OCI-LY7 (cell line): ENCODE measurements at places on chromosomes 1 and 21. TPM values are rescaled to one million over a fixed set of nuclear protein-coding genes. Genes with fewer than 3 reads are reported as not detected.

DNA sequence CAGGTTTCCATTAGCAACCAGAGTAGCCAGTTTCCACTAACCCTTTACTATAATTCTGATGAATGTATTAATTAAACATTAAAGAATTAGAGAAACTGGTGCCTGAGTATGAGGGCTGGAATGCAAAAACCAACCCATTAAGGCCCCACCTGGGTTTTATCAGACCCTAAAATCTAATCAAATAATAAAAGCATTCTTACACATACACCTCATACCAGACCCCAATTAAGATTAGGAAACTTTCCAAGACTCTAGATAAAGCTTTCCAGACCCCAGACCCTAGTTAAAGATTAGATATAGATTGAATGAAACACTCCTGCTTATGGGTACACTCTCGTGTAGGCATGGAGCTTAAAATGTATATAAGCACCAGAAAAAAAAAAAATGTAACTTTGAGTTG is 581.3 kb upstream of the BEND5 start:
- no peak for DNase-seq

DNA sequence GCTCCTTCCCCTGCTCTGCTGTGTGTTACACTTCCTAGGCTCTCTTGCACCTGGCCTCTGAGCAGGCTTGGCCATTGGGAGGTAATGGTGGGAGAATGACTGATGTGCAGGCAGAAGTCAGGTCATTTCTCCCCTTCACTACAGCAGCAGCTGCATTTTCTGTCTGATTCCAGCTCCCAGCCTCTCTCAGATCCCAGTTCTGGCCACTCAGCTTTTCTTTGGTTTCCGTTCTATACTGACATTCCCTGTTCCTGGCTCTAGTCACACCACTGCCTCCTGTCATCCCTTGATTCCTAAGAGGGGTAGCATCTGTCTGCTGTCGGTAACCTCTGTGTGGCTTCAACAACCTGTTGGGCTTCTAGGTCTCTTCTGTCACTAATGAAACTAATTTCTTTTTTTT is 127.7 kb upstream of the HOOK1 start:
- DNase-seq: no peak

The SPRR2D gene
- total RNA-seq: not detected in 2 replicates

GRCh38 chr1:30331415-30332065 is 391.8 kb downstream of the MATN1 start:
- no peak for DNase-seq

The OPRD1 gene
- total RNA-seq: not detected in 2 replicates

GRCh38 chr21:15430023-15430422 is 299.8 kb upstream of the USP25 start:
- no peak for DNase-seq

- DNase-seq: no peak
Measured at GRCh38 chr1:247494767-247495166, 36.9 kb upstream of the OR2B11 start.

DNA sequence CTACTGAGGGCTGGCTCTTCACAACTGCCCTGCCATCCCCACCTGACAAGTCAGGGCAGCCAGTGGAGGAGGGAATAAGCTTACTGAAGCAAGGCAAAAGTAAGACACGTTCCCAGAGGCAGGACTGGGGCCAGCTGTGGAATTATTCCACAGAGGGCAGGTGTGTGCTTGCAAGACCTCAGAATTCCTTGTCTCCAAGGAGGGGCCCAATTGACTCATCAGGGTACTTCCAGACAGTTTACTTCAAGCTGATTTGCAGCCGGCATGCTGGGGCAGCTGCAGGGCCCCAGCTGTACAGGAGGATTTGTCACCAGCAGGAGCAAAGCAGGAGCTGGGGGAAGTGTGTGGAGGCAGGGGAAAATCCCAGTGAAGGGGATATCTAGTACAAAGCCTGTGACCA is 167.5 kb upstream of the CAMK1G start:
- DNase-seq: no peak

The AMY2B gene
- total RNA-seq: 5.1 and 5.7 TPM in 2 replicates

The CRYBG2 gene
- 3.0 and 5.5 TPM in 2 replicates for total RNA-seq

DNA sequence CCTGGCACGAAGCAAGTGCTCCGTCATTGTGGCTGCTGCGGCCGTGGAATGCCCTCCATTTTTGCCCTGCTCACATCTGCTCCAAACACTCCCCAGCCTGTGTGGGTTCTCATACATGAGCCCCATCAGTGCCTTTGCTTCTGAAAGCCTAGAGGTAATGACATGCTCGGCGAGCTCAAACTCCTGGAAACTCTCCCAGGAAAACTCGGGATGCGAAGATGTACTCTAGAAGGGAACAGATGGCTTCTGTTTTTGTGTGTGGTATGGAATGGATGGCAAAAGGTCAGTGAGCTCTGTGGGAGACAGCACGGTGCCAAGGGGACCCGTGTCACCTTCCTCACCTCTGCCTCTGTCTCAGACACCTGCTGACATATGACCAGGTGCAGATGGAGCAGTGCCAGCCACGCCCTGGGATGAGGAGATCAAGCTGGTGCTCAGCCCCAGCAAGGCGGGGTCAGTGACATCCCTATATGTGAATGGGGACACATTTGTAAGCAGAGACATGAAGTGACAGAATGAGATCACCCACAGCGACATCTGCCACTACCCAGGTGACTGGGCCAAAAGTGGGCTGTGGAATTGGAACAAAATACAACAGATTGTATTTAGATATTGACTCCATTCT is 84.1 kb upstream of the COX20 start:
- DNase-seq: no peak

DNA sequence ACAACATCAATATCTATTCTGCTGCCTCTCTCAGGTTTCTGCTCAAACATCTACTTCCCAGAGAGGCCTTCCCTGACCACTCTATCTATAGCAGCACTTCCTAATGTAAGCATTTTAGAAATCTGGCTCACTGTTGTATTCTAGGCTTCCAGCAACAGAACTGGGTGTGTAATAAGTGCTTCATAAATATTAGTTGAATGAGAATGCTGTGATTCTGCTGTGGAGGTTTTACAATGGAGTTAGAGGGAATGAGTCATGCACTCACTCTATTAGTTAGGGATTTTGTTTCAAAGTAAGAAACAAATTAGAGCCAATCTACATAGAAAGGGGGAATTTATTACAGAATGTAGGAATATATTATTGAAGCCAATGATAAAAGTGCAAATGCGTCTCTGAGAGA is 38.6 kb upstream of the SLC35F3 start:
- no peak for DNase-seq

DNA sequence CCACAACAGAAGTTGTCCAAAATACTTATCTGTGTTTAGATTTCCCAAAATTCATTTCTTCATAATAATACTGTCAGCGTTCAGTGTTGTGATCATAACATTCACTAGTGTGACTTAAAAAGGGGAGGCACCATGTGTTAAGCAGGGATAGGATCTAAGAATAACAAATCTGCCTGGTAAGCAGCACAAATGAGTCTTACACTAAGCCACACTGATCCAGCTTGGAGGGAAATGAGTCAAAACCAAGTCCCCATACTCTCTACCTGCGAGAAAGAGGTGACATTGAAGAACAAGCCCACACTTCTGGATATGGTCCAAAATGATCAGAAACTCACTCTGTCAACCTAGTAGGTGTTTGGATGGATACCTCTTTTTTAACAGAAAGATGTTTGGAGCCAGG is 145.5 kb downstream of the CRB1 start:
- no peak for DNase-seq

DNA sequence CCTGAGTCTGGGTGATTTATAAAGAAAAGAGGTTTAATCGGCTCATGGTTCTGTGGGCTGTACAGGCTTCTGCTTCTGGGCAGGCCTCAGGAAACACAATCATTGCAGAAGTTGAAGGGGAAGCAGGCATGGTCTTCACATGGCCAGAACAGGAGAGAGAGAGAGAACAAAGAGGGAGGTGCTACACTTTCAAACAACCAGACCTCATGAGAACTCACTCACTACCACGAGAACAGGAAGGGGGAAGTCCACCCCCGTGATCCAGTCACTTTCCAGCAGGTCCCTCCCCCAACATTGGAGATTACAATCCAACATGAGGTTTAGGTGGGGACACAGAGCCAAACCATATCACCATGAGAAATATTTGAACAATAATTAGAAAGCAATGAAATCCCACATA is 222.9 kb downstream of the FAM72C start:
- DNase-seq: no peak

- DNase-seq: no peak
Measured at GRCh38 chr1:160855181-160855981, 7.3 kb downstream of the CD244 start.

GRCh38 chr1:76500116-76500515 is 367.2 kb upstream of the ST6GALNAC5 start:
- DNase-seq: no peak

GRCh38 chr1:95127380-95127779 is 10.2 kb downstream of the TLCD4 start:
- DNase-seq: no peak

The ASTN1 gene
- total RNA-seq: not detected in 2 replicates

GRCh38 chr21:45952974-45953373 is 28.6 kb upstream of the COL6A1 start:
- DNase-seq: no peak

DNA sequence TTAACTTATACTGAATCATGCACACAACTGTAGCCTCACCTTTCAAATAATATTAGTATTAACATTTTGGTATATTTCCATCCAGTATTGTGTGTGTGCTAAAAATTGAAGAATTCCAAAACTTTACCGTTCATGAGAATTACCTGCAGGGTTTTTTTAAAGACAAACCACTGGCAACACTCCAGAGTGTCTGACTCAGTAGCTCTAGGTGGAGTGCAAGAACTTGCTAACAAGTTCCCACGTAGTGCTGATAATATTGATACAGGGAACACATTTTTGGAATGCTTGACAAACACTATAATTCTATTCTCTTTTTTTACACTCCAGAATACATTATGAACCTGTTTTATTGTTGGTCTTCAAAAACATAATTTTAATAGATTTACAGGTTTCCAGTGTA is 27.7 kb upstream of the SLC5A9 start:
- no peak for DNase-seq

The KCNE2 gene
- total RNA-seq: not detected in 2 replicates

The TAS1R1 gene
- total RNA-seq: 0.11 TPM in 1 of 2 replicates, not detected in the other

- DNase-seq: no peak
Measured at GRCh38 chr1:82110366-82111254, 309.9 kb downstream of the ADGRL2 start.

- no peak for DNase-seq
Measured at GRCh38 chr1:117567435-117567834, 38.4 kb upstream of the TENT5C start.

The EFNA1 gene
- total RNA-seq: not detected in 2 replicates

- DNase-seq: no peak
Measured at GRCh38 chr21:31459457-31459856, 115.4 kb upstream of the TIAM1 start.

DNA sequence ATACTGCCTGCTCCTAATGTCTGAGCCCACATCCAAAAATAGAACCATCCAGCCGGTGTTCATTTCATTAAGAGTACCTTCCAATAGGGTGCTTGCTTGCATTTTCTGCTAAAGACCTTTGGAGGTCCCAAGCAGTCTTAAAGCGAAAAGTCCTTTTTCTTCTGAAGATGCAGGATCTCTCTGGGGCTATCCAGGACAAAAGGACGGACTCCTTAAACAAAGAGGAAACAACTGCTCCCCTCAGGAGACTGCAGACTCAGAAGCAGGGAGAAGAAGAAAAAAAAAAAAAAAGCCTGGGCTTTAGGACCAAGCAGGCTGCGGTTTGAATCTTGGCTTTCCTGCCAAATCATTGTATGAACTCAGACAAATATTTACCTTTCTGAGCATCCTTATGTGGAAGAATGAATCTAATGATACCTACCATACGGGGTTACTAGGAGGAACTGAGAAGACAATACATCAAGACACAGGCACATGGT is 204.0 kb downstream of the PLPP3 start:
- no peak for DNase-seq

GRCh38 chr1:38037221-38037939 is 9.2 kb downstream of the POU3F1 start:
- DNase-seq: peak; percentile 19

GRCh38 chr1:218939095-218939494 is 234.6 kb upstream of the LYPLAL1 start:
- DNase-seq: no peak

DNA sequence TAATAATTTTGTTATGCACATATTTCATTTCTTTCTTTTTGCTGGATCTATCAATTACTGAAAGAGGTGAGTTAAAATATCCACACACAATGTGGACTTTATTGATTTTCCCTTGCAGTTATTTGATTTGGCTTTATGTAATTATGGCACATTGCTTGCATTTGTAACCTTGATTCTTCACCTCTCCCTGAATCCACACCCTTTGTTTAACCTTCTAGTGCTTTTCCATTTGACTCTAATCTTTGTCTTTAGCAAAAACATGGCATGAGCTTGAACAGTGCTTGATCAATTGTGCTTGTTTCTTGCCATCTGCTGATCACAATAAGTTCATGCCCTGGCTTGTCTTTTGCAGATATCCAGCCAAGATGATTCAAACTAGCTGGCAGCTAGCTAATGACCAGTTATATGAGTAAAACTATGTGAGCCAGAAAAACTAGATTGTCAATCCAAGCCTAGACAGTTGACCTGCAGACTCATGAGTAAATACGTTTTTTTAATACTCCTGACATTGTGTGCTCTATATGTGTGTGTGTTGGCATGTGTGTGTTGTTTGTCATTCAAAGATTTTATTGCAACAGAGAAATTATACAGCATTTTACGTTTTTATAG is 899.2 kb downstream of the NCAM2 start:
- no peak for DNase-seq

The TCP10L gene
- total RNA-seq: 0.63 and 1.2 TPM in 2 replicates

GRCh38 chr1:198416296-198416695 is 124.2 kb downstream of the ATP6V1G3 start:
- no peak for DNase-seq

DNA sequence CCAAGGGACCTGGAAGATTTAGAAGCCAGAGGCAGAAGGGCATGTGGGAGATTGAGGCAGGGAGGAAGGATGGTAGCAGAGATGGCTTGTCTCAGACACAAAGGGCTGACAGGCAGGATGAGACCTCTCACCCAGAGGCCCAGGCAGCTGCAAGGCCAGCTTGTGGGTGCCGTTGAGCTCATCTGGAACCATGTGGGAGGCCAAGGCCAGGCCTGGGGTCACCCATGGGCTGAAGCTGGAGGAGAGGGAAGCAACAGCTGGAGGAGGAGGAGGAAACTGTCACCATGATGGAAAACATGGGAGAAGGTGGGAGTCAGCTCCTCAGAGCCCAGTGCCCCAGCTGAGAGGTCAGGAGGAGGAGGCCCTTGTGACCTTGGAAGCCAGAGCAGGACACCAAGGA is 6.4 kb downstream of the CRABP2 start:
- DNase-seq: no peak

GRCh38 chr1:90359994-90360393 is 357.1 kb downstream of the BARHL2 start:
- no peak for DNase-seq

The PRR9 gene
- not detected in 2 replicates for total RNA-seq

DNA sequence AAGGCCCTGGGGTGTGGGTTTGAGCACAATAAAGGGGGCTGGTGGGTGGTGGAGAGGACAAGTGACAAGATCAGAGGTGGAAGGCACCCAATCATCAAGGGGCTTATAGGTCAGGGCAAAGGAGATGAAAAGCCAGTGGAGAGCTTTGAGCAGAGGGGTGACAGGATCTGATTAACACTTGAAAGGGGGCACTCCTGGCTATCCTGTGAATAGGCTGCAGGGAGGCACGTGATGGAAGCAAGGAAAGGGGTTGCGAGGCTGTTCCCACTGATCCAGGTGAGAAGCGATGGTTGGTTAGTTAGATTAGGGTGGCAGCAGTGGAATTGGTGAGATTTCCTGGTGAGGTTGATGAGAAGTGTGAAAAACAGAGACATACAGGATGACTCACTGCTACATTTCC is 80.6 kb downstream of the WLS start:
- DNase-seq: no peak

The TSEN15 gene
- total RNA-seq: 45.1 and 45.6 TPM in 2 replicates

The FMOD gene
- total RNA-seq: not detected in 2 replicates

The IL19 gene
- total RNA-seq: not detected in 2 replicates

The NECTIN4 gene
- not detected in 2 replicates for total RNA-seq

The LCE1D gene
- total RNA-seq: not detected in 2 replicates
